ENCODE measurements at places on chromosomes 6 and 20.

DNA sequence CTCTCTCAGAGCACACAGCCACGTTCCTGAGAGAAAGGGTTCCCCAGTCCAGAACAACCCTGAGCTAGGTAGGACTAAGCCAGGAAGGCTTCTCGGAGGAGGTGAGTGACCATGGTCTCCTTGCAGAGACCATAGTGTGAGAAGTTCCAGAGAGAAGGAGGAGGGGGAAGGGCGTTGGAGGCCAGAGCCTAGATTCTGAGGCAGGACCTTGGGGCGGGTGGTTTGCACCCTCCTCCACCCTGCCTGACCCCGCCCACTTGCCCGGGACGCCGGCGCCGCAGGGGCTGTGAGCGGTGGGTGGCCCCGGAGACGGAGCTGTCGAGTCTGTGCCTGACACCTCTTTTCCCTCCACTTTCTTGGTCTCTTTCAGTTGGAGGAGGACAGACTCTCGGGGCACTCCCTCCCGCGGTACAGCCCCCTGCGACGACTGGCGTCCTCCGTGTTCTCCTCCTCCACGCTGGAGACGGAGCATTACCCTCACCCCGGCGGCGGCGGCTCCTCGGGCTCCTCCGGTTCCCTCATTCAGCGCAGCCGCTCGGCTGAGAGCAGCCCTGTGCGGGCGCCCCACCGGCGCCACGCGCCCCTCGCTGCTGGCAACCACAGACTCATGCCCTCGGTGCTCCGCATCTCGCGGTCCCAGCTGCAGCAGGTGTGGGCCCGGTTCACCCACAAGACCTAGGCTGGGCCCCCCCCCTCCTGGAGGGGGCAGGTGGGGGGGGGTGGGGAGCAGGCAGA is 26.2 kb downstream of the TTBK1 start:
- no peak for DNase-seq

GRCh38 chr6:127497410-127497809 is 21.7 kb downstream of the MTCL3 start:
- no peak for DNase-seq

- DNase-seq, result peak; percentile 33
These were observed 79.5 kb upstream of the MYL9 start for GRCh38 chr20:36461600-36462439.

GRCh38 chr6:143696664-143697000 is 18.9 kb downstream of the PHACTR2 start:
- DNase-seq, result no peak

DNA sequence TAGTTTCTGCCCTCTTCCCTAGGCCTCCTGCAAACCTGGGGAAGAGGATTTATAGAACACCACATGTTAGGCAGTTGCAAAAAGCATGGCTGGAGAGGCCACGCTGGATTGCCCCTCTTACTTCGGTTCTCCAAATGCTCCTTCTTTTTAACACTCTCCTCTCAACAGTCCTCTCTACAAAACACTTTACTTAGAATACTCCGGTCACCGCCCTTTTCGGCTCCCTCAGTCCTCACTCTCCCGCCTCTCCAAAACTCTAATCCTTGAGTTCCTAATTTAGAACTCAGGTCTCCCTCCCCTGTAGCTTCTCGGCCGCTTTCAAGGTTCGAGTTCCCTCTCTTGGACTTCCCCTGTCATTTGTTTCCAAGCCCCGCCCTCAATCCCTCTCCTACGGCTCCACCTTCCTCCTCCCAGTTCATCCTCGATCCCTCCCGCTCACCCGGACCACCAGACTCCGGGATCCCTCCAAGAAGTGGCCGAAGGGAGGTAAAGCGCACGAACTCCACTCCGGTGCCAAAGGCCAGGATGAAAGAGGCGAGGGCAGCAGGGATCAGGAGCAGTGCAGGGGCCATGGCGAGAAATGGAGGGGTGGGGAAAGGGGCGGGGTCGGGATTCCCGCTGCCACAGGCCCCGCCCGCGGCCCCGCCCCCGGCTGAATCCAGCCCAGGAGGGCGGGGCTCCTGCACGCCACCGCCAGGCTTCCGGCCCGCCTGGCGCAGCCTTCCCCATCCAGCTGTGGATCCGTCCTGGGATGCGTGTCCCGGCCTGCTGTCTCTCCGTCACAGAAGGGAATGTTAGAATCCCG is at the start of gene NRM:
TSS of gene NRM (minus strand) at position 582 of the 805 bp plus-strand sequence. CDS start at position 572, 10 bp downstream.
- DNase-seq, result peak; percentile 77

DNA sequence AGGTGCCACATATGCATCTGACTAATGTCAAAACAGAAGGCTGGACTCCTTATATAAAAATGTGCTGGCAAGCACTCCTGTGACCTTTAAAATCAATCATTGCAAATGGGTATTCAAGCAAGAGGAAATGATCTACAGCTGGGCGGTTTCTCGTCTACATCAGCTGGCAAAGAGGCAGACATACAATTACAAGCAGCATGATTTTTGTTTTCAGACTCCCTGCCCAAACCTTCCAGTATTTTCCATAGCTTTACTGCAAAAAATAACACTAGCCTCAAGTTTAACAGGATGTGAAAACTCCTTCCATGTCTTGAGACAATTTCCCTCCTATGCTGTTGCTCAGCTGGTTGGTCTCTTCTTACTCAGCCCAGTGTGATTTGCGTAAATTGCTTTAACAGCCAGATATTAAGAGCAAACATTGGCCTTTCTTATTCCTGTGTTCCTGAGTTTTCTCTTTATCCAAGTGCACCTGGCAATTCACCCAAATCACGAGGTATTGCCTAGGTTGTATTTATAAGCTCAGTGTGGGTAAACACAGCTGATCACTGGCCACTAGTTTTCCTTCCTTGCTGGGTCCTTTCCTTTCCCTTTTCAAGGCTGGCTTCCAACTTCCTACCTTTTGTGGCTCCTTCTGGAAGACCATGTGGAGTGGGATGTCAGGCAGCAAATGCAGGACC is 130.4 kb downstream of the MOXD1 start:
- DNase-seq, result no peak

- DNase-seq, result no peak
These were observed 6.1 kb upstream of the JARID2 start for GRCh38 chr6:15239616-15240364.

DNA sequence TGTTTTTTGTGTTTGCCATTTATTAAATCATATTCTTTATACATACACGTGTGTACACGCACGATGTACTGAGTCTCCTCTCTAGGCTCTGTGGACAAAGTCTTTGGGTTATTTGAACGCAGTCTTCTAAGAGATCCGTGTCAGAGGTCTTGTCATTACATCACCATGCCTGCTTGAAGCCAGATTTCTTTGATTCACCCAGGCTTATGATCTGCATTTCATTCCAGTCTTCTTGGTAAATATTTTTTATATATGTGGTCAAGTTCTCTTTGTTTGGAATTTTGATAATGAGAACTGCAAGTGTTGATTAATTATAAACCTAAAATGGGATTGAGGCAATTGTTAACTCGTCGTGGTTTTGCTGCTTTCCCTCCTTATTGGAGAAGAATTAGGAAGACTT is 34.6 kb downstream of the KCNS1 start:
- no peak for DNase-seq

DNA sequence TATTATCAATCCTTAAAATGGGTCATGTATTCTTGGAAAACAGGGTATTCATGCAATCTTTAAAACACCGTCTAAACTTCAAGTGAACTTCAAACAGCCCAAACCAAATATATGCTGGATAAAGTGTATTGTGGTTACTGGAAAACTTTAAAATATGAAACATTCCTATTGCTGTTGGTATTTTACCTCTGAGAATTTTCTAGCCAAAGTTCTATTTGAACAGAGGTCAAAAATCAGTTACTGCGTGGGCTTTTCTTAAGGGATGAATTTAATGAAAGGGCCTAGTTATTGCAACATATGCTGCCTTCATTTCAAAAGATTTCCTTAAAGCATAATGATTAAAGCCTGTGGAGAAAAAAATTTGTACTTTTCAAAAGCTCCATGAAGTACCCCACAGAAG is 436.0 kb downstream of the PLCB1 start:
- DNase-seq, result no peak

- DNase-seq, result peak; percentile 28
These were observed 462 bp upstream of the SLC35B3 start for GRCh38 chr6:8435845-8436168.

DNA sequence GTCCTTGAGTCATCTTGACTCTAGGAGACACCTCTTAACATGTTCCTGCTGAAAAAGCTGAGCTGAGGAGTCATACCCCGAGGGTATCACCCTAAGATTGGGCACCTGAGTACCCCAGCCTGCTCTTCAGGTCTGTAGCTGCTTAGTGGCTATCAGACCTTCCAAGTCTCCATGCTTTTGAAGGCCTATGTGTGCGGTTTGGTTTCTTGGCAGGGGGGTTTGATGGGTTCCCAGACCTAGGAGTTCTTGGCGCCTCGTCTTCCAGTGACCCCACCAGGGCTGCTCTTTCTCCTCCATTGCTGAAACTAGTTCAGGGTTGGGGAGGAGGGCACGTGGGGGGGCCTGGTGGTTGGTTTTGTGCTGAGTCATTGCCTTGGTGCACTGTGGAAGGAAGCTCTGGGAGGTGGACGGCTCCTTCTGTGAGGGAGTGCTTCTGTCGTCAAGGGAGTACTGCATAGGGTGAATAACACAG is 20.1 kb downstream of the IGF2R start:
- no peak for DNase-seq

GRCh38 chr6:22110061-22110460 is 186.8 kb downstream of the PRL start:
- DNase-seq, result no peak

DNA sequence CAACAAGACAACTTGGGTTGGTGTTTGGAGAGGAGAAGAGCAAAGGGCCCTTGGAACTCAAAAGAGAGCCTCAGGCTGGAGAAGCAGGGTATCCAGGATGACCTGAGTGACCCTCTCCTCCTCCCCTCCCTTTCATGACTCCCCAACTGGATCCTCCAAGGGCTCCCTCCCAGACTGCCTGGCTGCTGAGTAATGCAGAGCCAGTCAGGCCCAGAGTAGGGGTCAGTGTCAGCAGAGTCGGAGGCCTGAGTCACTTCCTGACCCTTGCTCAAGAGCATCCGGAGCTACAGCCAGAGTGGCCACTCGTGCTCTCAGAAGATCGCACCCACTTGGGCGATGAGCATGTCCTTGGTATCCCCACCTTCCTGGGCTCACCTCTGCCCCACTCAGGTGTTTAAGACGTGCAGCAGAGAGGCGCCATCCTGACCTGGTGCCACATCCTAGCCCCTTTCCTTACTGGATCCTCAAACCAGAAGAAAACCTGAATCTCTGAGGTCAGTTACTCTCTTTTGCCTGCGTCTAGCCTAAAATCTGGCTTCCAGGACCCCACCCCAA is 2.8 kb upstream of the MAPK13 start:
- peak; percentile 80 for DNase-seq

- no peak for DNase-seq
These were observed 169.3 kb upstream of the CDH4 start for GRCh38 chr20:61082720-61083119.

GRCh38 chr6:106097411-106098231 is 11.5 kb downstream of the PRDM1 start:
- peak; percentile 29 for DNase-seq

DNA sequence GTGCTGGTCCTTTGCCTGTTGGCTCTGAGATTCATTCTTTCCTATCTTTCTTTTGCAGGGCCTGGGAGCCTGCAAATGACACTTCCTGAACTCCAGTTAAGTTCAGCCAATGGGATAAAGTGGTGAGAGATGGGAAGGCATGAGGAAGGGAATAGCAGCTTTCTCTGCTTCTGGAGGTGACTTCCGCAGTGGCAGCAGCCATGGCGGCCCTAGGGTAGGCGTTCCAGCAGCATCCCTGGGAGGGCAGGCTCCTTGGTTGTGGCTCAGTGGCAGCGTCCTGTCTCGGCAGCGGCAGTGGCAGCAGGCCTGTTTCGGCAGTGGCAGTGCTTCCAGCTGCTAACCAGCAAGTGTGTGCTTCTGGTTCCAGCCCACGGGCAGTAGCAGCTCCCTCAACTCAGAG is 7.3 kb upstream of the MDFI start:
- no peak for DNase-seq
